Stimulated activated CD8-positive, alpha-beta memory T cell treated with anti-CD3 and anti-CD28 coated beads, Interleukin-15, amount 100 ng/mL, for 24 hours (primary cell): ENCODE measurements at places on chromosomes 2 and 18.

GRCh38 chr2:102704531-102704930 lies 57.3 kb upstream of the TMEM182 start:
- no peak for DNase-seq

DNA sequence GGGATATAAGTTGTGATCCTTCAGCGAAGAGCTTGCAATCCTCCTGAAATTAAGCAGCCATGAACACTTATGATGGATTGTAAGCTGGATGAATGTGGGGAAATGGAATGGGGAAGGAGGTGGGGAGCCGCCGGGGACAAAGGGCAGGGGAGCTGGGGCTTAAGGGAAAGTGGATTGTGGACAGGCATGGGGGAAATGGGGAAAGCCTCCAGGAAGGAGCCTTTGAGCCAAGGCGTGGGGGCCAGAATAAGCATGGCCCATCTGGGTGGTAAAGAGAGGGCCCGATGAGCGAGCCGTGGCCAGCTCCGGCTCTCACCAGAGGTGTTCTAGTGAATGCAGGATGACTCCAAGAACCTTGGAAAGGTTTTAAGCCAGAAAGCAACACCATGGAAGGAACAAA lies 124.0 kb downstream of the SMAD7 start:
- DNase-seq: no peak

DNA sequence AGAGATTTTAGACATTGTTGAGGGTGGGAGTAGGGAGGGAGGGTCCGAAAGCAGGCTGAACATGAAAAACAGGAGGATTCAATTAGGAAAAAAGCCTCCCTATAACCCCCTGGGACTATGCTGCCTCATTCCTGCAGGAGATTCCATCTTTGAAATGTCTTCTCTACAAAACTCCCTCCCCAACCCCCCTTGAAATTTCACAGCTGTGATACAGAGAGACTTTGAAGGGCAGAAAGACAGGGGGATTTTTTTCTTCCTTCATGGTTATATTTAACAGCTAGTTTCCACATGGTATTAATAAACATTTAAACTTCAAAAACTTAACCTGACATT lies 57.6 kb downstream of the TRIB2 start:
- no peak for DNase-seq

- DNase-seq: peak; percentile 83
These were observed 187.4 kb downstream of the ZEB2 start for GRCh38 chr2:144332356-144333142.

GRCh38 chr2:173978447-173978846 lies 13.3 kb upstream of the SP3 start:
- no peak for DNase-seq

- DNase-seq: no peak
These were observed 75.6 kb upstream of the ID2 start for GRCh38 chr2:8606226-8606625.
